Regular cardiac myocyte (primary cell): ENCODE measurements at places on chromosomes 3 and 15. TPM values are rescaled to one million over a fixed set of nuclear protein-coding genes. Genes with fewer than 3 reads are reported as not detected.

Gene ACKR4
- 0.96 and 6.8 TPM in 2 replicates for total RNA-seq

Gene SEMA3G
- under 0.01 TPM in 2 replicates for total RNA-seq

Gene C3orf52
- 7.9 and 9.3 TPM in 2 replicates for total RNA-seq

Gene PLCB2
- under 0.01 and 0.38 TPM in 2 replicates for total RNA-seq

Gene PSTPIP1
- total RNA-seq: 0.56 and 1.3 TPM in 2 replicates

Gene MTFMT
- 27.0 and 27.9 TPM in 2 replicates for total RNA-seq

Gene ISL2
- total RNA-seq: under 0.01 and 0.56 TPM in 2 replicates

Gene TMEM158
- total RNA-seq: 27.2 and 40.3 TPM in 2 replicates

Gene EXOG
- 5.6 and 9.2 TPM in 2 replicates for total RNA-seq

Gene VIPR1
- total RNA-seq: 7.7 and 22.8 TPM in 2 replicates

Gene FGF7
- 29.3 and 236 TPM in 2 replicates for total RNA-seq

Gene GOLGA6L7
- total RNA-seq: not detected in 2 replicates

Gene FBXL22
- total RNA-seq: 0.58 and 2.0 TPM in 2 replicates

Gene DNAH12
- total RNA-seq: under 0.01 and 0.28 TPM in 2 replicates

Gene P2RY14
- under 0.01 and 0.28 TPM in 2 replicates for total RNA-seq

Gene CPLX3
- total RNA-seq: not detected in 2 replicates

Gene HLTF
- total RNA-seq: 57.1 and 91.9 TPM in 2 replicates
